HS-5 (cell line): ENCODE measurements at places on chromosomes 5 and 9.

- no peak for DNase-seq
Measured at GRCh38 chr9:96651626-96652025, 3.5 kb downstream of the PRXL2C start.

DNA sequence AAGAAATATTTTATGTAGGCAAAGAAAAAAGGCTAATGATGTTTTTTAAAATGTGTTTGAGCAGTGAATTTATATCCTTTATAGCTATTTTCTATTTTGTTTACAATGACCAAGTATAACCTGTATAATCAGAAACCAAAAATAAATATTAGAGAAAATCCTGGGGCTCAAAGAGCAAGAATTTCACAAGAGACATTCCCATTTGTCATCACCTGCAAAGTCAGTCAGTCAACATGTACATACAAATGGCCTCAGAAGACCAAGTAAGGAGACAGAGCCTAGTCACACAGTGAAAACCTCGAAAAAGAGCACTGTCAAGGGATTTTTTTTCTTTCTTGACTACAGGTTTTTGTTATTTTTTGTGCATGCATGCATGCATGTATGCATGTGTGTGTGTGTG lies 231.4 kb downstream of the GLIS3 start:
- no peak for DNase-seq

DNA sequence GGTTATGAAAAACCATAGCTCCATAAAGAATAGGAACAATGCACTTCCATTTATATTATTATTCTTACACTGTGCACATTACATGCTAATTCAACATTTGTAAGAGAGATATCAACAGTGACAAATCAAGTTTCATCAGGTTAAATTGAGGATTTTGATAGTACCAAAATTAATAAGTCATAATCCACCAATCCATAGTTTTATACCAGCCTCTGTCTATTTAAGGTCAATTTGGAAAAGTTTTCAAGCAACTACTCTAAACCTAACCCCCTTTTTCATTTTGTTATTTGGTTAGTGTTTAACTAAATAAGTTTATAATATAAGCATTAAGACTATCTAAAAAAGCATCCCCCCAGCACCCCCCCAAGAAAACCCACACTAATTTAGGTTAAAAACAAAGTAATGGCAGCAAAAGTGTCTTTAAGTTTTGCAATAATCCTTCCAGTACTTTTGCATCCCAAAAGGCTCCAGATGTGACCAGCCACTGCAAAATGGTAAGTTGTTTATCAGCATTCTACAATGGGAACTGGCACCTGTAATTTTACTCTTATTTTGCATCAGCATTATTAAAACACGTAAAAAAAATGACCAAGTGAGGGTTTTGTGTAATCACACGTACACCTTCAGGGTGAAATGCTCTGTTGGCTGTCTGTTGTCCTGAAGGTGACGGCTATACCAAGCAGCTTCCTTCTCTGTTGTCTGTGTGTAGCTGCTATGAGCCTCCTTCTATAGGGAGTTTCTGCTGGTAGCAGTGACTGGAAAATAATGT lies 36.8 kb upstream of the SSBP2 start:
- no peak for DNase-seq

GRCh38 chr9:89902450-89903140 lies 297.8 kb downstream of the GADD45G start:
- no peak for DNase-seq

DNA sequence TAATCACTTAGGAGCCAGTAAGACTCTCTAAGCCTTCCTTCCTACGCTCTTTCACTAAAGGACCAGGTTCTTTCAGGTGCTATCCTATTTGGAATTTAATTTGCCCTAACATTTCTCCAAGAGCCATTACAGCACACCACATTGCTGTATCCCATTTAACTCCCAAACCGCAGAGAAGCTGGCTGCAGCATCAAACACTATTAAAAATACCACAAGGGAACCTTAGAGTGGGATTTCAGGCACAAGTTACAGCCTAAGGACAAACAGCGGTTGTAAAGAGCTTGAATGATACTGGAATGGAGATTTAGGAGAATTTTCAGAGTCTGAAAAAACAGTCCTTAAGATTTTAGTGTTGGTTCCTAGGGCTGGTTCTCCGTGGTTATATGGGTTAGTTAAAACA lies 566.4 kb downstream of the RAB3C start:
- DNase-seq: no peak

- DNase-seq: no peak
Measured at GRCh38 chr5:60297658-60298057, 402.3 kb downstream of the DEPDC1B start.

DNA sequence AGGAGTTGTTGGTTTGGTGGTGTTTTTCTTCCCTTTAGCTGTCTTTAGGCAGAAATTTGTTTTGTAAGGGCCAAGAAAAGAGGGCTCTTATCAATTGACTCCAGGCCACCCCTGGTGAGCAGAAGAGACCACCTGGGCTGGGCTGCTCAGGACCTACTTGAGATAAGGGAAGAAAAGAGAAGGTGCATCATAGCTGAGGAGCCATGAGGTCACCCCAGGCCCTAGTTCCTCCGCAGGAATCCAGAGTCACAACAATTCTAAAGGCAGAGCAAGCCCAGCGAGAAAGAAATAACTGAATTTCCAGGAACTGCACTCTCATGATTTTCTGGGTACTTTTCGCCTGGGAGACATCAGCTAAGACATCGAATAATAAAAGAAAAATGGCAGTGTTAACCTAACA lies 34.9 kb downstream of the RFK start:
- DNase-seq: no peak

GRCh38 chr5:173501271-173501670 lies 115.2 kb downstream of the BOD1 start:
- DNase-seq: no peak

DNA sequence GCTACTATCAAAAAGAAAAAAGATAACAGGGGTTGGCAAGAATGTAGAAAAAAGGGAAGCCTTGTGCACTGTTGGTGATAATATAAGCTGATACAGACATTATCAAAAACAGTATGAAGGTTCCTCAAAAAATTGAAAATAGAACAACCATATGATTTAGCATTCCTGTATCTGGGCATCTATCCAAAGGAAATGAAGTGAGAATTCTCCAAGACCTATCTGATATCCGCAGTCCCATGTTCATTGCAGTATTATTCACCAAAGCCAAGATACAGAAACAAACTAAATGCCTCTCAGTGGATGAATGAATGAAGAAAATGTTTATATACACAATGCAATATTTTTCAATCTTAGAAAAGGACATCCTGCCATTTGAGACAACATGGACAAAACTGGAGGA lies 1943.3 kb downstream of the MAT2B start:
- no peak for DNase-seq

DNA sequence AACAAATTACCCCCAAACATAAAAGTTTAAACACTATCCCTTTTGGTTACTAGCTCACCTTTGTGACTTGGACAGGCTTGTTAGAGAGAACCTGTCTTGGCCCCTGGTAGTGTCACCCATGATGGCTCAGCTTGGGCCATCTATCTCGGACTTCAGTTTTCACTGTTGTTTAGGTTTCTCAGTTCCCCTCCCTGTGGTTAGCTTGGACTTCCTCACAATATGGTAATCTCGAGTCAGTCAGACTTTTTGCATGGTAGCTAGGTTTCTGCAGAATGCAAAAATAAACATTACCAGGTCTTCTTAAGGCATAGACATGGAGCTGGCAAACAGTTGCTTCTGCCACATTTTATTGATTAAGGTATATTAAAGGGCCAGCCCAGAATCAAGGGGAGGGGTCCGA lies 324.3 kb upstream of the RORB start:
- DNase-seq: no peak

- DNase-seq: no peak
Measured at GRCh38 chr9:22097707-22098106, 88.6 kb upstream of the CDKN2B start.

GRCh38 chr5:65077653-65078052 lies 308.9 kb downstream of the CWC27 start:
- DNase-seq: no peak

DNA sequence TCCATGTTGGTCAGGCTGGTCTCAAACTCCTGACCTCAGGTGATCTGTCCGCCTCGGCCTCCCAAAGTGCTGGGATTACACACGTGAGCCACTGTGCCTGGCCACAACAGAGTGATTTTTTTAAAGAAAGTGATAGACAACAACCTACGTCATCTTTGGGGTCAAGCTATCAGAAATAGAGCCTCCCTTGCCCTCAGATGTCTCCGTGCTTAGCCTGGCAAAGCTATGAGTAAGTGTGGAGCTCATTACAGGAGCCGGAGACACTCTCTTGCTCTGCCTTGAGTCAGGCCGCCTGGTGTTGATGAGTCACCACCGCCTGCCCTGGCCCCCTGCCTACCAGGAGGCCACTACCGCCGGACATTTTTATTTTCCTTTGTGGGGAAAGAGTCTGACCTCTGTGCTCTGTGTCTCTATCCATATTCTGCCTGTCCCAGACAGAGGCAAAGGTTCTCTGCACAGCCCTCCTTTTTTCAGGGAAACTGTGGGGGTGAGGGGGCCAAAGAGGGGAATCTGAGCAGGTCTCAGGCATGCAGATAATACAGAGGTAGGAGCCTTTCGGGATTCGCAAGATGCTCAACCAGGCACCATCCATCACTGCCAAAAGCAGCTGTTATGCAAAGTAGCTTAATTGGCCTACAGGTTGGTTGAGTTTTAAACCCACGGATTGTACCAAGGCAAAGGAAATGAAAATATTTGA lies 123.7 kb upstream of the CPEB4 start:
- peak; percentile 88 for DNase-seq

DNA sequence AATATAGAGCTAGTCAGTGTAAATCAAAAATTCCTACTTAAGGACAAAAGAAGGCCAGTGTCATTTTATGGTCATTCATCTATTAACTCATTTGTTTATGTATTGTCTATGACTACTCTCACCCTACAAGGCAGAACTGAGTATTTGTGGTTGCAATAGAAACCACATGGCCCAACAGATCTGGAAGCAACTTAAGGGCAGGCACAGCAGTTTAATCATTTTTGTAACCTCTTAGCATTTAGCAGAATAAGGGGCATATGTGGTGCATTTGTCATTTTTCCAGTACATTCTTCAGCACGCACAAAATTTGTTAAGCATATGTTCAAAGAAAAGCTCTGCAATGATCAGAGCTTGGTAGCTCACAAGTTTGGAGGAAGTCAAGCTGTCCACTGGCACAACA lies 1.1 kb downstream of the FKBP15 start:
- DNase-seq: no peak

DNA sequence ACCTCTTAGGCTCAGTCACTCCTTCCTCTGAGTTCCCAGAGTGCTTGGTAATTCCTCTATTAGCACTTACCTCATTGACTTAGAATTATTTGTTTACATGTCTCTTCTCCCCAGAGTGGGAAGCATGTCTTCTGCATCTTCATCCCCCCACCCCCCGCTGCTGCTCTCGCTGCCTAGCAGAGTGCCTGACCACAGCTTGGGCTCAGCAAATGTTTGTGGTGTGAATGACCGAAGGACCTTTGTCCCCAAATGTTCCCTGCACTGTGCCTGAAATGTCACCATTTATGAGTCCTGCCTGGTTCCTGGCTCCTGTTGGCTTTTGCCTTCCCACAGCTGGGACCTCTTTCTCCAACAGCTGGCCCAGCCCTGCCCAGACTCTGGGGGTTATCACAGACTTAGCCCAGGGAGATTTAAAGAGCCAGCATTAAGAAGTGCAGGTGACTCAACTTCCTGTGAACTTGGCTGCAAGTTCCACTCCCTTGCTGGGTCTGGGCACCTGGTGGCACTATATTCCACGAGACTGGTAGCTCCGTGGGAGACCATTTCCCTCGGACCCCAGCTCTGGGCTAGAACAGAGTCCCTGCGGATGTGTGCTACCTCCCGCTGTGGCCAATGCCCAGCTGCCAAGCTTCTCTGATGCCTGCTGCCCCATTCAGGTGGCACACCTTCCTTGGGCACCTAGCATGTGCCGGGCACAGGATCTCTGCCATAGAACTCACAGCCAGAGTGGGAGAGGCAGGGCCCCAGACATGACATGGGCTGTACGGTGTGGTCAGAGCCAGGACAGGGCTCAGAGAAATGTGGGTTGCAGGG lies 1.8 kb upstream of the HMCN2 start:
- DNase-seq: no peak

GRCh38 chr5:35924122-35924949 lies 14.1 kb downstream of the CAPSL start:
- peak; percentile 92 for DNase-seq

- DNase-seq: no peak
Measured at GRCh38 chr9:98838868-98839565, 31.5 kb downstream of the GALNT12 start.

DNA sequence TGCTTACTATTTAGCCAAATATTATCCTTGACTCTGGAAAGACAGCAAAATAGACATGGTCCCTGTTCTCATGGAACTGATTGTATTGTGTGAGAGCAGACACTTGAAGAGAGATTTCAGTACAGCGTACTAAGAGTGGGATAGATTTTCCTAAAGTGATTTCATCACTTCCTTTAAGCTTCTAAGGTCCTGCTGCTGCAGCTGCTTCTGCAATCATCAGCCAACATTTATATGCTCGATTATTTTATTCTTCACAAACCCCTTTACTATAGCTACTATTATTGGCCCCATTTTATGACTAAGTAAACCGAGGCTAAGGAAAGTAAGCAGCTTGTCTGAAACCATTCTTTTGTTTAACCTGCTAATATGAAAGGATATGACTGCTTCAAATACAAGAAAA lies 137.7 kb downstream of the SPATA31D1 start:
- DNase-seq: no peak

DNA sequence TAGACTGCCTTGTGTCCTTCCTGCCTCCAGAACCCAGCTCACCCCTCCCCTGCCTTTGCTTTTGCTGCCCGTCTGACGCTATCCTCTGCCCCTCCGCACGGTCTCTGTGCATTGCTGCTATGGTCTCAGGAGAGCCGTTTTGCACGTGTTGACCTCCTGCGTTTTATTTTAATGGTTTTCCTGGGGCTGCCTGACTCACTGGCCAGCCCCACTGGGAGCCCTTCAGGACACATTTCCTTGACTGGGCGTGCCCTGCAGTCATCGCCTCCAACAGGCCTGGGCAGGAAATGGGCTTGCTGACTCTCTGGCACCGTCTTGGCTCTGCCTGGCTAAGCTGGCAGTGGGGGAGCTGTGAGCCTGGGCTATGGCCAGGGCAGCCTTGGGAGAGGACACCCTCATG lies 17.9 kb upstream of the ASS1 start:
- peak; percentile 87 for DNase-seq

DNA sequence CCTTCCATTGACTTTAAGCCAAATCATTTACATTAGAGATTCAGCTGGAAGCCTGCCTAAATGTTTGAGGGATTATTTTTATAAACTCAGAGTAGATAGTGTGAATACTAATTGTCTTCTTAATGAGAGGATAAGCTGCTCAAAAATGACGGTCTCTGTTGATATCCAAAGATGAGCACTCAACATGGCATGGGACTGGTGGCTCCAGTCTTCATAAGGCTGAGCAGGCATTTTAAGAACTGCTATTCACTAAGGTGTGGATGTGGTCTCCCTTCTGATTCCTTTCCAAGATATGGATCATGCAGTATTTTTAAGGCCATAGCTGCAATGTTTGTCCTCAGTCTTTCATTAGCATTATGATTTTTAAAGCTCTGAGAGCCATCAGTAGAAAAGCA lies 377.5 kb upstream of the RIOK2 start:
- DNase-seq: no peak

- no peak for DNase-seq
Measured at GRCh38 chr5:139148306-139148705, 49.9 kb downstream of the SIL1 start.
